ENCODE measurements at places on chromosomes 5 and 9.

GRCh38 chr5:167112556-167112955 is 1178.9 kb upstream of the WWC1 start:
- DNase-seq = no peak

DNA sequence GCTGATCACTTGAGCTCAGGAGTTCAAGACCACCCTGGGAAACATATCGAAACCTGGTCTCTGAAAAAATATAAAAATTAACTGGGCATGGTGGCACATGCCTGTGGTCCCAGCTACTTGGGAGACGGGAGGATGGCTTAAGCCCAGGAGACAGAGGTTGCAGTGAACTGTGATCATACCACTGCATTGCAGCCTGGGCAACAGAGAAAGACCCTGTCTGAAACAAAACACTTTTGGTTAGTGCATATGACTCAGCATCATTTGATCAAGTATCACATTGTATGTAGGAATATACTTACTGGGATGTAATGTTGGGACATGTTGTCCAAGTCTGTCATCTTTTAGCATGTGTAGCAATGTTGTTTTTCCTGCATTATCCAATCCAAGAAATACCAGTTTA is 12.0 kb downstream of the SAR1B start:
- DNase-seq = no peak

DNA sequence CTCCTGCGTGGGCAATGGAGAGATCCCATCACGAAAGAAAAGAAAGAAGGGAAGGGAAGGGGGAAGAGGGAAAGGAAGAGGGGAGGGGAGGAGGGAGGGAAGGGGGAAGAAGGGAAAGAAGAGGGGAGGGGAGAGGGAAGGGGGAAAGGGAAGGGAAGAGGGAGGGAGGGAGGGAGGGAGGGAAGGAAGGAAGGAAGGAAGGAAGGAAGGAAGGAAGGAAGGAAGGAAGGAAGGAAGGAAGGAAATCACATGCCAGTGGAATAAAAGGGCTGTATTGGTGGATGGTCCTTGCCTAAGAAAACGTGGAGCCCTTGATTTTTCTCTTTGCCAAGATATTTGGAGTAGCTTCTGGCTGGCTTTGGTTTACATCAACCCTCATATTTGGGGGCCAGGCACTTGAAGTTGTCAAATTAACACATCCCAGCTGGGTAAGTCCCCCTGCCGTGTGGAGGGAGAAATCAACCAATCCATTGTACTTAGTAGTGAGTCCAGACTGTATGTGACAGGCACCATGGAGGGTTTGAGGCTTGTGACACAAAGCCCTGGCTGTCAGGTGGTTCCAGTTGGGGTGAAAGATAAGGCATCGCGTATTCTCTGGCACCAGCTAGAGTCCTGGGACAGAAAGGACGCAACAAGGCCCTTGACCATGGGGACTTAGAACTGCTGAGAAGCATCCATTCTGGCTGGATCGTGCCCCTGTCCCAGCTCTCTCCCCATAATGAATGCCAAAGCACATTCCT is 23.7 kb downstream of the IDNK start:
- DNase-seq = no peak

GRCh38 chr5:108541836-108542235 is 159.9 kb upstream of the FBXL17 start:
- no peak for DNase-seq

GRCh38 chr5:159184236-159184635 is 25.1 kb downstream of the RNF145 start:
- no peak for DNase-seq

DNA sequence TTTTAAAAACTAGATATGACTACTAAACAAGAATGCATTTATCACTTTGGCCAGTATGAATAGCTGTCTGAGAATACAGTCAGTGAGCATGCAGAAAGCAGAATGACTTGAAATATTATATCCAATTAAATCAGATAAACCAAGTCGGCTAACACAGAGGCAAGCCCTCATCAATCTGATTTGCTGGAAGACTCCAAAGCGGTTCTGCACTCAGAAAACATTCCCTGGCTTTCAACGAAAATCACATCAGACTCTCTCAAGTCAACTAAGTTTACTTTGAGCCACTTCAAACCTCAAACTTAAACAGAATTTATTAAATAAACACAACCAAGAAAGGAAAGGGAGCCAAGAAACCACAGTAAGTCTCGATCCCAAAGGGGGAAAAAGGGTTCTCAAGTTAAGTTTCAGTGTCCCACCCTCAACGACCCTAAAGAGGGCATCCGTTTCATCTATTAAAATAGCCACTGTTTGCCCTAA is 1.4 kb downstream of the MYO10 start:
- DNase-seq = no peak

GRCh38 chr9:134318481-134318891 is 7.8 kb upstream of the RXRA start:
- no peak for DNase-seq

DNA sequence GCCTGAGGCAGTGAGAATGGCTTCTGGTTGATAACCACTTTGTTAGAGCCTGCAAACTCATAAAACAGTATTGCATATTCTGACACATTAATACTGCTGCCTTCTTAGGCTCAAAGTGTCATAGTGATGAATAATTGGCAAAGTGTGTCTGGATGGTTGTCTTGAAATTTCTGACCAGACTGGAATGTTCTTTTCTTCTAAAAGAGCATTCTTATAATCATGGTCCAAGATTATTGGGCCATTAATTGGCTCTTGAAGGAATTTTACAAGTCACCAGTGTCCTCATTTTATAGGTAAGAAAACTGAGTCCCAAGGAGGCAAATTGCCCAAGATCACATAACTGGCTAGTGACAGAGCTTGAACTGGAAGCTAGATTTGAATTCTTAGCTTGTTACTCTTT is 111.7 kb downstream of the PCSK1 start:
- no peak for DNase-seq

GRCh38 chr9:131103024-131103423 is 6.7 kb downstream of the AIF1L start:
- DNase-seq = no peak

DNA sequence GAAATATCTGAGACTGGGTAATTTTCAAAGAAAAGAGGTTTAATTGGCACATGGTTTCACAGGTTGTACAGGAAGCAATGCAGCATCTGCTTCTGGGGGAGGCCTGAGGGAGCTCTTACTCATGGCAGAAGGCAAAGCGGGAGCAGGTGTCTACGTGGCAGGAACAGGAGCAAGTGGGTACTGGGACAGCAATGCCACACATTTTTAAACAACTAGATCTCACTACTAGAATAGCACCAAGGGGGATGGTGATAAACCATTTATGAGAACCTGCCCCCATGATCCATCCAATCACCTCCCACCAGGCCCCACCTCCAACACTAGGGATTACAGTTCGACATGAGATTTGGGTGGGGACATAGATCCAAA is 47.6 kb upstream of the HOMER1 start:
- no peak for DNase-seq
